ENCODE measurements at places on chromosomes 2 and 18.

GRCh38 chr2:23002234-23002633, 382.7 kb upstream of the KLHL29 start:
- DNase-seq, result no peak

GRCh38 chr2:190501702-190502407, 32.7 kb downstream of the NEMP2 start:
- DNase-seq, result no peak

GRCh38 chr18:35971661-35972196, 750 bp upstream of the RMP24 start:
- no peak for DNase-seq

DNA sequence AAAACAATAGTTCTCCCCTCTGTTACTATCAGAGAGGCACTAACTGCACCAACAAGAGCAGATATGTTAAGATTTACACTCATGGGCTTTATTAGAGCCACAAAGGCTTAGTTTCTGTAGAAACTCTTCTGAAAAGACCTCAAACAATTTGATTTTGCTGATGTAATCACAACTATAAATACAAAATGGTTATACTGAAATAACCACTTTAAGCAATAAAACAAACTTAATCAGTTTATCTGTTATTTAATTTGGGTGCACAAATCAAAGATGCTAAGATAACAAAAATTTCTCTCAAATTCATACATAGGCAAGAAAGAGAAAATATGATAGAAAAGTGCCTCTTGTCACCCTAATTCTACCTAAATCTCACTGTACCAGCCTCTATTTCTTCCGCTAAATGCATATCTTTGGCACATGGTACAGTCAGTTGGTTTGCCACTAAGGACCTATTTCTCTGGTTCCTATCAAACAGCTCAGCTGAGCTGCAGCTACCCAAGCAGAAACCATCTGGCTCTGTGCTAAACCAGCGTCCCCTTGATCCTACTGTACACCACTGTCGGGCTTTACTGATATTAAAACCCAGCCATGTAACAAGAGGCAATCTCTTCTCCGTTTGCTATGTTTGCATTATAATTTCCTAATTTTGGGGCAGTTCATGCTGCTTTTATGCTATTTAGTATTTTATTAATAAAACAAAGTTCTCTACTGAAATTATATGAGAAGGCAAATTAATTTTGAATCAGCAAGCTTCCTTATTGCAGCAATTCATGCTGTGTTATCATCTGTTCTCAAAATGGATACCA, 60.1 kb downstream of the CWC22 start:
- DNase-seq, result no peak

GRCh38 chr2:75792146-75792545, 81.4 kb upstream of the GCFC2 start:
- no peak for DNase-seq

DNA sequence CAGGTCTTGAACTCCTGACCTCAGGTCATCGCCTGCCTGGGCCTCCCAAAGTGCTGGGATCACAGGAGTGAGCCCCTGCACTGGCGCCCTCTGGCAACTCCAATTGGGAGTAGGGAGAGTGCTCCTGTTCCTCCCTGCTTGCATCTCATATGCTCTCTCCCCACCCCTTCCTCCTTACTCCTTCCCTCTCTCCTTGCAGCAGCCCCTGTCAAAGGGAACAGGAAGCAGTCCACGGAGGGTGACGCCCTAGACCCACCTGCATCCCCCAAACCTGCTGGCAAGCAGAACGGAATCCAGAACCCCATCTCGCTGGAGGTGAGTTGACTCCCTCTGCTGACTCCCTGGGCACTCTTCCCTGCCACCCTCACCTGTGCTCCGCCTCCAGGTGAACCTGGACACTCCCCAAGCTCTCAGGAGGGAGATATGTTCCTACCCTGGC, 10.7 kb downstream of the ARID5A start:
- DNase-seq, result peak; percentile 4

GRCh38 chr2:26008851-26009566, 24.9 kb upstream of the RAB10 start:
- DNase-seq, result peak; percentile 82

GRCh38 chr2:226868331-226869162, 32.7 kb downstream of the RHBDD1 start:
- DNase-seq, result no peak
